ENCODE measurements at places on chromosomes 11 and 22.
A peak's percentile ranks its signal among the peaks of the same experiment; 100 is the strongest.

DNA sequence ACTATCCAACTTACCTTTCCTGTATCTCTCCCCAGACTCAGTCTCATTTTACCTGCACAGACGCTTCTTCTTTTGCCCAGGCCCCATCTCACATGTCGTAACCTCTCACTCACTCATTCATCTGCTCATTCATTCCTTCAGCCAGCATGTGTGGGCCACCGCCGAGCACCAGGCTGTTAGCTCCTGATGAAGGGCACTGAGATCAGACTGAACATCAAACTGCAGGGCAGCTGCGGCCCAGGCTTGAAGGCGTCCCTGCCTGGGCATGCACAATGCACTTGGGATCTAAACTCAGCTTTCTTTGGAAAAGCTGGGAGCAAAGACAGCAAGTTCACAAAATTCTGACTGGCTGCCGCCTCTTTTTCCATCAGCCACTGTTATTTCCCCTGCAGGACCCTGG lies 1456.3 kb downstream of the BRD1 start:
- DNase-seq = no peak

- no peak for DNase-seq
Measured at GRCh38 chr11:7489376-7489775, 4.1 kb downstream of the OLFML1 start.

GRCh38 chr22:46462726-46463371 lies 74.6 kb downstream of the CELSR1 start:
- peak; percentile 88 for DNase-seq

DNA sequence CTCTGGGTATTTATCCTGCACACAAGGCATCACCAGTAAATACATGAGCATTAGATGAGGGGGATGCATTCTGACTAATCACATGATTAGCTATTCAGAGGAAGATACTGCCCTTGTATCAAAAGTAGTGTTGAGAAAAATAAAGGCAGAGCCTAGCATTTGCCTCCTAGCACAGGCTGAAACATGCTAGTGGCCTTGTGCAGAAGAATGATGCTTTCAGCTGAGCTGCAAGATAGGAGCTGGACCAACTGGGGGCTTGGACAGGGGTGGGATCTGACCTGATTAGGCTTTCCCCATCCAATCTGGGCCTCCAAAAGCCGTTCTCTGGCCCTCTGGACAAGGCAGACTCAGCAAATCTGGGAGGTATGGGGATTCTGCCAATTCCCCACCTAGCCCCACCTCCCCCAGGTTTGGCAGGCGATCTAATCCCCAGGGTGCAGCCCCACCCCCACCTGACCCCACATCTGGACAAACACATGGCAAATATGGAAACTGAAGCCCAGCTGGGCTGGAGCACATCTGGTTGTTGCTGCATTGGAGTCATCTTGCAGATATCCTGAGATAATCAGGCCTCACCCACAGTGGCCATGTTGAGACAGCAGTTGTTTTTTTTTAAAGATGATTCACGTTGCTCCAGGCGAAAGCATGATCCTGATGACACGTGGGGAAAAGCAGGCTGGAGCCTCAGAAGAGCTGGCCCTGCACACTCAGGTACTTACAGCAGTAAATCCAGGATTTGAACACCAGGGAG lies 4.4 kb upstream of the MISFA start:
- no peak for DNase-seq

DNA sequence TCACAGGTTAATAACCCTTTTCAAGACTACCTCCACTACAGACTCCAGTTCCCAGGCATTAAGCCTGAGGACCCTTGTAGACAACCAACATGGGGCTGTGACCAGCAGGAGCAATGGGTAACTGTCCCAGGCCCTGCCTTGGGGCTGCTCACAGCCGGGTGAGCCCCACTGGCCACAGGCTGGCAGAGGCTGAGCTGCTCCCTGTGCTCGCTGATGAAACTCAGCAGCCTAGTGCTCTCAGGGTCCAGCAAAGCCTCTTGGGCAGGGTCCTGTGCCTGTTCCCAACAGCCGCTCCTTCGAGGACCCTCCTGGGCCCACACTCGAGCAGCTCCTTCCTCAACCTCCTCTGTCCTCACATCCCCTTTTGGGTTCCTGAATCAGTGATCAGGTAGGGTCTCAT lies 99.8 kb downstream of the VPREB1 start:
- no peak for DNase-seq

- DNase-seq = no peak
Measured at GRCh38 chr11:66317322-66317722, 478 bp upstream of the CD248 start.

GRCh38 chr11:123011510-123011909 lies 29.9 kb upstream of the BSX start:
- no peak for DNase-seq

- DNase-seq = no peak
Measured at GRCh38 chr22:37893583-37893983, 12.5 kb upstream of the MICALL1 start.

DNA sequence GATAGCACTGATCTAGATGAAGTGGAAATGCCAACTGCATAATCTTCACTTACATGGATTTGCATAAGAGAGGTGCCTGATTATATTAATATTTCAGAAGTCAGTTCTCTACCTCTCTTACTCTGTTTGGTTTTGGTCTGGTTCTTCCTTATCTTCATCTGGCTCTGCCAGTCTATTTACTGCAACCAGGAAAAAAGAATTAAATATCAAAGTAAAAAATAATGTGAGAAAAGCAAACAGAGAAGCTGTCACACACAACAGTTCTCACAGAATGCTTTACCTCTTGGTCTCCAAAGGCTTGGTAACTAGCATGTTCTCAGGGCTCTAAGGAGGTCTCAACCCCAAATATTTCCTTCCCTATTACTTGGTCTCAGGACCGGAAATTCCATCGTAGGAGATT lies 6.7 kb downstream of the VSIG10L2 start:
- no peak for DNase-seq
